ENCODE measurements at places on chromosomes 4 and X.
A peak's percentile ranks its signal among the peaks of the same experiment; 100 is the strongest.

DNA sequence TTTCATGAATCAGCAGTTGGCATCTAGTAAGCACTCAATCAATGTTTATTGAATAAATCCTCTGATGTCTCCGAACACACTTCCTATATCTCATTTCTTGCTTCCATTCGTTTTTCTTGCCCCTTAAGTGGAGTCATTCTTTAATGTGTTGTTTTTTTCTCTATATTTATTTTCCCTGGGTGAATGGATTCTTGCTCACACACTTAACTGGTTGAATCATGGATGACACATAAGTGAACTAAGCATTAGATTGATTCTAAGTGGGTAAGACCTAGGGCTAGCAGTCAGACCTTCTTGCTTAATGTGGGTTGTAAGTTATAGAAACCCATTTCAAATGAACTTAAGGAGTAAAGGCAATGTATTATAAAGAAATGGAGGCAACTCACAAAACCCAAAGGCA lies 111.1 kb downstream of the RTL3 start:
- DNase-seq: no peak

- DNase-seq: no peak
Measured at GRCh38 chrX:123476611-123477219, 256.1 kb downstream of the THOC2 start.

DNA sequence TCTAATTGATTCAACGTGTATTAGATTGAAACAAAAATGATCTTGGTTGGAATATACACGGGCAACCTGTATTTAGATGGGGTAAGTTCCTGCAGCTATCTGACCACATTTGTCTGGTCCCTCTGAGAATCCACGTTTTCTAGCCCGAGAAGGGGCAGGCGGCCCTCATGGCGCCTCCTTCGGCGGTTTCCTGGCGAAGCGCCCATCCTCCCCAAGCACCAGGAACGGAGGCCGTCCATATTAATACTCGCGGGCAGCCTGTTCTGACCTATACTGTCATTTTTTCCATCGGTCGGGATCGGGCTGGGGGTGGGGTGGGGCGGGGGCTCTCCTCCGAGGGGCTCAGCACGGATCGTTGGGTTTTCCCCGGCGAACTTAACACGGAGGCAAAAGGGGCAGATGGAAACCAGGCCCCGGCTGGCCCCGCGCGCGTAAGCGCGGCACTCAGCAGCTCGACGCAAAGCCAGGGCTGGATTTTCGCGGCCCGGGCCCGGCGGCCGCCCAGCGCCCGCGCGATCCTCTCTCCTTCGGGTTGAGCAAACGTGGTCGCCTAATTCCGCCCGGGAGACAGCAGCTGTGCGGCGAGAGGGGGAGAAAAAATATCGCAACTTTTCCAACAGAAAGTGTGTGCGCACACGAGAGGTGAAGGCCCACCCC lies 77.2 kb upstream of the BCOR start:
- DNase-seq: no peak

DNA sequence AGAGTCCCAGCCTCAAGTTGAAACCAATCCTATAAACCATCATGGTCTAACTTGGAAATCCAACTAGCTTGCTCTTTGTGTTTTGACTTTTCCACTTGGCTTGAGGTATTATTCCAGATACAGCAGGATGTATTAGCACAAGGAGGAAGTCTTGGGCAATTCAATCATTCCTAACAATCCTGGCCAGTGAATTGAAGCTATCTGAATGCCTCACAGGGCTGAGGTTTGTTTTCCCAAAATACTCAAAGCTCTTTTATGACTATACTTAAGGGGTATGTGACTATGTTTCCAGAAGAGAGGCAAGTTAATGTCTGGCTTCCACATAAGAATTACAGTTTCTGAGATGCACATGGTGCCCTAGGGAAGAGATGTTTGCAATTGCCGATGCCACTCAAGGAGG lies 66.8 kb upstream of the SH3RF1 start:
- DNase-seq: peak; percentile 92

- no peak for DNase-seq
Measured at GRCh38 chr4:10192331-10192730, 75.7 kb upstream of the WDR1 start.

GRCh38 chr4:125390126-125390525 lies 75.4 kb downstream of the FAT4 start:
- DNase-seq: no peak

DNA sequence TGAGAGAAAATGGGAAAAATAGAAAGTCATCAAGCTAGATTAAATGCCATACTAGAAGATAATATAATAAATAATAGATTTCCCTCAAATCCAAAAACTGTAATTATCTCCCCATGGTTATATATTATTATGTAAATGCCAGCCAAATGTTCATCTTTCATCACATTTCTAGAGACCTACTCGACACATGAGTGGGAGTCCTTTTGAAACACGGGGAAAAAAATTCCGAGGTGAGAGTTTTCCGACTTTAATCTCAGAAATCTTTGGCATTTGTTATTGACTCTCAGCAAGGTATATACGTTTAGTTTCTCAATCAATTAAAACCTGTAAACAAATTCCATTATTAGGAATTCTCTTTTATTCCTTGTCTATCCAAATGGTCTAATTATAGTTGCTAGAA lies 465.4 kb upstream of the SMIM31 start:
- no peak for DNase-seq

GRCh38 chr4:99564921-99565320 lies 1.1 kb upstream of the TRMT10A start:
- no peak for DNase-seq

- DNase-seq: no peak
Measured at GRCh38 chr4:123545667-123546572, 149.3 kb downstream of the SPRY1 start.

- no peak for DNase-seq
Measured at GRCh38 chr4:73252001-73252400, 6.6 kb downstream of the ANKRD17 start.

DNA sequence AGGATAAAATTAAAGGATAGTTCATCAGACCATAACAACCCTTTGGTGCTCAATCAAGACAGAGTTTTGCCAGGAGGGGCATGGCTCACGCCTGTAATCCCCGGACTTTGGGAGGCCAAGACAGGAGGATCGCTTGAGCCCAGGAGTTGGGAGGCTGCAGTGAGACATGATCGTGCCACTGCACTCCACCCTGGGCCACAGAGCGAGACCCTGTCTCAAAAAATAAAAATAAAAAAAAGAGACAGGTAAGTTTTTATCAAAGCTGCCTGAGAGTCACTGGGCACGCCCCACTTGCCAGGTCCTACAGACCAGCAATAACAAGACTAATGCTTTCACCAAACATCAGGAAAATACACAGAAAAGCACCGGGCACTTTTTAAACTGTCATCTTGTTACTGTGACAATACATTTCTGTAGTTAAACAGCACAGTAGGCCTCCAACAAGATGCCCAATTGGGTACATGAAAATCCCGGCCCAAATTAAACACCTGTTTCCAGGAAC lies 765 bp downstream of the CFAP97 start:
- DNase-seq: no peak

DNA sequence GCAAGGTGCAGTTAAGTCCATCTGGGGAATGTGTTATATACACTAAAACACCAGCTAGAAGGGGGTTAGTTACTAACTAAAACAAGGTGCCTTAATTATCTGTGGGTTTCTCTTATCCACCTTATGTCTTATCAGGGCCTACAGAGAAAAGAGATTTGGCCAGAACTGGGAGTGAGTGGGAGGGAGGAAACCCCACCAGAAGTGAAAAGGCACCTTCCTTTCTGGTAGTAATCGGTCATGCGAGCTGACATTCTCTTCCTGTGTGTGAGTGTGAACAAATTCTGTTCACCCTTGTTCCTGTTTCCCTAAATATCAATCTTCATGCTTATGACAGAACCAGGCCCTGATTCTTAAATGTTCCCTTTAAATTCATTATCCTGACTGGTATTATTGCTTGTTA lies 43.5 kb downstream of the SRPX2 start:
- DNase-seq: no peak
